Transverse colon (tissue), 4 donors: ENCODE measurements at places on chromosomes 1 and 21. TPM values are rescaled to one million over a fixed set of nuclear protein-coding genes. Genes with fewer than 3 reads are reported as not detected.

TTC39A gene
- total RNA-seq, result 52.5 TPM

PLPPR4 gene
- 0.41 TPM for total RNA-seq

SCYL3 gene
- 12.3 TPM for total RNA-seq

RASSF5 gene
- total RNA-seq, result 4.6 TPM

DNA sequence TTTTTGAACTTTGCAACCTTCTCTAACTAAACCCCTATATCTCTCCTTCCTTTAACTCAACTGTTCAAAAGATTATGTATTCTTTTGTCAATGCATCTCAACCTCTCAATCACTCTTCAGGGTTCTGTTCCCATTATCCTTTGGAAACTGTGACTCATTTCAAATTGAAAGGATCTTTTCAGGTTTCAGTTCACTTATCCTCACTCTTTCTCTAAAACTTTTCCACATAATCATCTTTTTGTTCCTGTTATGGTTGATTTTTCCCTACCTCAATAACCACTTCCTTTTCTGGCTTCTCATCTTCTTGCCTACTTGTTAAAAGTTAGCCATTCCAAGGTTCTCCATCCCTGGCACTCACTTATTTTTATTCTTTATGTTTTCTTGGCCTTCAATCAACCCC lies 56.2 kb upstream of the NUF2 start:
- no peak for DNase-seq

GRCh38 chr1:224287714-224288113 lies 42.3 kb downstream of the NVL start:
- DNase-seq, result no peak

DNA sequence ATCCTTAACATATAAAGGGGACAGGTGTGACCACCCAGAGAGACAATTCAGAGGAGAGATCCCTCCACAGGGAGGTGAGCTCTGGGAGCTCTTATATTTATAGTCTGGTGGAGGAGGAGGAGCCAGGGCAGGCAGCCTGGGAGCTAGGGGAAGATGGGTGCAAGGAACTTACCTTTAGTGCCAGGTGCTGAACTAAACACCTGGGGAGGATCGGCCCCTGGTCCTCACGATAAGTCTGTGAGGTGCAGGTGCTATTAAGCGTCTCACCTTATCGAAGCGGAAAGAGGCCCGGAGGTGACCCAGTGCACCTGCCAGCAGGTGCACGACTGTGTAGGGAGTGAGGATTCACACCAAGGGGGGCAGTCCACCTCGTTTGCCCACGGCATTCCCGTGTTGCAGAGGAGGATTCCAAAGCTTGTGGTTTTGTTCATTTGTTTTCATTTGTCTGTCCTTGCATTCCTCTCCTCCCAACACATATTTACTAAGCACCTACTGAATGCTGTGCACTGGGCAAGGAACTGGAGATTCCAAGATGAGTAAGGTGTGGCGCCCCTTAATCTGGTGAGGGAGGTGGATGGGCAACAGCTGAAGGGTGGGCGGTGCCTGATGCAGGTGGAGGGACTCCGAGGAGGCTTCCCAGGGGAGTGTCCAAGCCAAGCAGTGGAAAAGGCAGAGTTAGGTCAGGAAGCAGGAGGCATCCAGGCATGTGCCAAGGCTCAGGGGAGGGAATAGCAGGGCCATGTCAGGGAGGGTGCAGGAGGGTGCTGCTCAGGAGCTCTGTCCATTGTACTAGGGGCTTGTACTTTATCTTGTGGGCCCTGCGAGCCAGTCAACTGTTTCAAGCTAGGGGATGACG lies 11.5 kb downstream of the ARHGEF10L start:
- DNase-seq, result no peak
